Muscle of leg (tissue), 16 donors: ENCODE measurements at places on chromosomes 5 and 9. TPM values are rescaled to one million over a fixed set of nuclear protein-coding genes. Genes with fewer than 3 reads are reported as not detected.

SPAAR gene
- total RNA-seq, result 0.89 TPM

GARIN3 gene
- not detected for total RNA-seq

OLFM1 gene
- 3.2 TPM for total RNA-seq

HSD17B3 gene
- total RNA-seq, result 0.53 TPM

IL5 gene
- total RNA-seq, result not detected

FOXE1 gene
- total RNA-seq, result not detected

C9orf78 gene
- 36.2 TPM for total RNA-seq

OR1J2 gene
- total RNA-seq, result not detected

PCSK1 gene
- not detected for total RNA-seq

DNA sequence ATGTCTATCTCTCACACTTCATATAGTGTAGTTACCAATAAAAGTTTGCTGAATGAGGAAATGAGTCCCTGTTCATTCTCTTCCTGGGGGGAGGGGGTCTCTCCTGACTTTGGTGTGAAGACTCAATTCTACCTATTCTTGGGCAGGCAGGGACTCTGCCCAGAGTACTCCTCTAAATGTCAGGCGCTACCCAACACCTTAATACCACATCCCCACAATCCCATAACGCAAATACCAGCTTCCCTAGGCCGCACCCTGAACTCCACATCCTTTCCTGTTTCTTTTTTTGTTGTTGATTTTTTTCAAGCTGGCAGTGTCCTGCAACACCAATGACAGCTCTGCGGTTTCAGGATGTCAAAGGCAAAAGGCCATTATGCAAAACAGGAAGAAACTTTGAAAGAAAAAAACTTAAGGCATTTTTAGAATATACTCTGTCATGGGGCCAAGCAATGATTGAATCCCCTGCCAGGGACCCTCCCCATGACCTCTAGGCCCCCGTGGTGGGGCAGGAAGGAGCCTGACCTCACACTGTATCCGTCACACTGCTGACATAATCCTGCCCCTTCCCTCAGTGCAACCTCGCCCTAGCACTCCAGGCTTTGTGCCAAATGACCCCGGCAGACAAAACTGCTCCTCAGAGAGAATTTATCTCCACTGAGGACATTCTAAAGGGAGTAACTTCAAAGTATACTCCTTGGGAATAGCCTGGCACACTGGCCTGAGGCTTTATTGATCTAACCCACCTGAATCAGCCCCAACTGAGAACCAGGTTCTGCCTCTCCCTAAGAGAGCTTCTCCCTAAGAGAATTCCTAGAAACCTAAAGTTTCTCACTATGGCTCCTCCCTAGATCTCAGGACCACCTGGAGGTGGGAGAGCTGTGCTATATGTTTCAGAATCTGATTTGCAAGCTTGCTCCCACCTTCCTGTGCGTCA, 8.0 kb downstream of the B4GALT1 start:
- peak; percentile 79 for DNase-seq

DNA sequence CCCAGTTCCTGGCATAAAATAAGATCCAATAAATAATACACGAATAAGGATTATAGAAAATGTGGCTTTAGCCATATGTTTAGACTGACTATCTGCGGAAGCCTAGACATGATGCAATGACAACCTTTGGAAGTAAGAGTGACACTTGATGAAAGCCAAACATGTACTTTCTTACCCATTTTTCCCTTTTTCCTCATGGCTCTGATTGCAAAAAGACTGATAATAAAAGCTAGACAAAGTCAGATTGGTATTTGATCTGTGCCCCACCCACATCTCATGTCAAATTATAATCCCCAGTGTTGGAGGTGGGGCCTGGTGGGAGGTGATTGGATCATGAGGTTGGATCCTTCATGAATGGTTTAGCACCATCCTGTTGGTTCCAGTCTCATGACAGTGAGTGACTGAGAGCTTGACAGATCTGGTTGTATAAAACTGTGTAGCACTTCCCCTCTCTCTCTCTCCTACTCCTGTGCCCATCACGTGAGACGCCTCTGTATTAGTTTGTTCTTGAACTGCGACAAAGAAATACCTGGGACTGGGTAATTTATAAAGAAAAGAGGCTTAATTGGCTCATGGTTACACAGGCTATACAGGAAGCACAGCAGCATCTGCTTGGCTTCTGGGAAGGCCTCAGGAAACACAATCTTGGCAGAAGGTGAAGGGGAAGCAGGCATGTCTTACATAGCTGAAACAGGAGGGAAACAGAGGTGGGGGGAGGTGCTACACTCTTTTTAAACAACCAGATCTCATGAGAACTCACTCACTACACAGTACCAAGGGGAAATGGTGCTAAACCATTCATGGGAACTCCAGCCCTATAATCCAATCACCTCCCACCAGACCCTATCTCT, 243.4 kb upstream of the PIK3R1 start:
- peak; percentile 64 for DNase-seq

DNA sequence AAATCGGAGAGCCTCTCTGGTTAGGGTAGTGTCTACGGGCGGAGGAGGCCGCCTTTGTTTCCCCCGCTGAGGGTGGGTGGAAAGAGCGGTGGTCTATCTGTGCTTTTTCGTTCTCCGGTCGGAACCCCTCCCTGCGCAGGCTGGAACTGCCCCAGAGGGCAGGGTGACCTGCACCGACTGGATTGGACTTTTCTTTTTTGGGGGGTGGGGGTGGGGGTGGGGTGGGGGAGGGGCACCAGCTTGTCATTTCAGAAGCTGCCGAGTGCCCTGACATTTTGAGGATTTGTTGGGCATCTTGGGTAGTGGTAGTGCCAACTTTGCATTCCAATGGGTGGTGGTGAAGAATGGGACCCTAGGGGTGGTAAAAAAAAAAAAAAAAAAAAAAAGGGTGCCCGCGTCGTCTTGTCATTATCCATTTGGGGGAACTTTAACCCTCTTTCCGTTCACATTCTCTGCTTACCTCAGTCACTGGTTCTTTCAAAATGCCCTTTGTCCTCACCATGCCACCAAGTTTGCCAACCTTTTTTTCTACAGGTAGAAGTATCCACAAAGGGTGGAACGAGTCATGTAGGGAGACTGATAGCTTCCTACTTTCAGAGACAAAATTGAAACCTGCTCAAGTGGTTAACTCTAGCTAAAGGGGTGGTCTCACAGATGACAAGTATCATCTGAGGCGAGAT, 1.3 kb downstream of the UBE2R2 start:
- DNase-seq, result peak; percentile 58

GRCh38 chr5:109410389-109411148, 795 bp upstream of the PJA2 start:
- peak; percentile 95 for DNase-seq

GRCh38 chr5:96431376-96432187, 1.5 kb downstream of the PCSK1 start:
- peak; percentile 5 for DNase-seq

GRCh38 chr9:37284636-37285035, 137.9 kb upstream of the GRHPR start:
- peak; percentile 57 for DNase-seq

GRCh38 chr5:133683646-133684596, 71.6 kb upstream of the FSTL4 start:
- no peak for DNase-seq

- peak; percentile 38 for DNase-seq
These were observed 5.3 kb downstream of the ELAVL2 start for GRCh38 chr9:23820451-23821374.

DNA sequence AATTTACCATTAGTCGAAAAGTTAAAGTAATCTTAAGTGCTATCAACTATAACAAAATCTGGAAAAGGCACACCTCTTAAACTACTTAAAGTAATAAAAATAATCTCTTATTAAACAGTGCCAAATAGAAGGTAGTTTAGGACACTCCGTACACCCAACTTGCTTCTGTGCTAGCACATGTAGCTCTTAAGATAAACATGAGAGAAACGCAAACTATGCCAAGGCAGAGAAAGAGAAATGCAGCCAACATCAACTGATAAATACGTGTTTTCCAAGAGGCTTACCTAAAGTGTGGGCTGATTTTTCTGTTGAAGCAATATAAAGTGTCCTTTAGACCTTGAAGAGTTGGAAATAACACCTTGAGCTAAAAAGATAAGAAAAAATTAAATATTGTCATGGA, 480.6 kb upstream of the DAB2 start:
- DNase-seq, result no peak

DNA sequence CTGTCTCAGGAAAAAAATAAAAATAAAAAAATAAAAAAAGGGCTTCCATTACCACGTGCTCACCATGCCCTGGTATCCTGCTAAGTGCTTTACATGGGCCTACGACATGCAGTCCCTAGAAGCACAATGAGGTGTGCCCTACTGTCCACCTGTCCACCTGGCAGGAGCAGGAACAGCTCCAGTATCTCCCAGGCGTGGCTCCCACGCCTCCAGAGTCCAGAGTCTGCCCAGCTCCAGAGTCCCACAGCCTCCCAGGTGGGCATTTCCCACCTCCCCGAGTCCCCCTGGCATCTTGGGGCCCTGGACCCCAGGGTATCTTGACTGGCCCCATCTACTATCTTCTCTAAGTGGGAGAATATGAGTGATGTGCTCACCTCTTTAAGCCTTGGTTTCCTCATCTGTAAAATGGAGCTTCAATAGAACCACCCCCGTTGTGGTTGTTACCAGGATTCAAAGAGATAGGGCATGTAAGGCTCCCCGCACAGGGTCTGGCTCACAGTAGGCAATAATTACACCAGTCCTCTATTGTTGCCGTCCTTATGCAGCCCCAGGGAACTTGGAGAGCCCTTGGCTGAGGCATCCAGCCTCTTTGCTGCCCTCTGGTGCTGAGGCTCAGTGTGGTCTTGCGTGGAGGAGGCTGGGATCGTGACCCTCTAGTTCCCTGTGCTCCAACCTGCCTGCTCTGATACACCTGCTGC, 8.9 kb downstream of the CXCL14 start:
- no peak for DNase-seq

DNA sequence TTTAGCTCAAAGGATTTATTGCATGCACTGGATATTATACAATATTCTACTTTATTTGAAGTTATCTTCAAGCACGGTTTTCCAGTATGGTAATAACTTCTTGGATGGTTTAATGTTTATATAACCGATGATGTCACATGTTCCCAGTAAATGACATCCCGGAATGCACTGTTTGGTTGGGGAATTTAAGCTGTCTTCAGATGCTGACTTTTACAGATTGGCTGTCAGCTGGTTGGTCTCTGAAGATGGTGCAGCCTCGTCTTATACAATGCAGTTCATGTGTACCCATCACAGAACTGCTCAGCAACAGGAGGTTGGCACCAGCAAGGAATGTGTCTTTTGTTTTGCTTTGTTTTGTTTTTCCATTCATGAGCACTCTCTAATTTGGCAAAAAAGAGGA, 143.8 kb downstream of the PRKACG start:
- DNase-seq, result no peak
